Activated CD4-positive, alpha-beta T cell treated with anti-CD3 and anti-CD28 coated beads, Interleukin-2, amount 50 U/mL, for 16 hours (primary cell): ENCODE measurements at places on chromosomes 1 and 21.

GRCh38 chr1:27074175-27074780 is 61.6 kb upstream of the TENT5B start:
- no peak for DNase-seq

GRCh38 chr1:165147799-165148198 is 208.7 kb downstream of the LMX1A start:
- DNase-seq: no peak

DNA sequence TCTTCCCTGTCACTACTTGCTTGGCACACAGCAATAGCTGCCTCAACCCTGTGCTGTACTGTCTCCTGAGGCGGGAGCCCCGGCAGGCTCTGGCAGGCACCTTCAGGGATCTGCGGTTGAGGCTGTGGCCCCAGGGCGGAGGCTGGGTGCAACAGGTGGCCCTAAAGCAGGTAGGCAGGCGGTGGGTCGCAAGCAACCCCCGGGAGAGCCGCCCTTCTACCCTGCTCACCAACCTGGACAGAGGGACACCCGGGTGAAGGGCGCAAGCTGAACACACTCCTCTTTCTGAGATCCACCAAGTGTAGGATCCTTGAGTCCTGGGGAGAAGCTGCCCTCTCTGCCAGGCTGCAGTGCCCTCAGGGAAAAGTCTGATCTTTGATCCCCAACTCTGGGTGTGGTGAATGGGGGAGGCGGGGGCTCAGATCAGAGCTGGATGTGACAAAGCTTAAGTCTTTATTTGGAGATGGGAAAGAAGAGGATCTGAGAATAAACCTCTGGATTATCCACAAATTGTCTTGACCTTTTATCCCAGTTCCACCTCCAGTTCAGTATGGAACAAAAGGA is 1.2 kb downstream of the RXFP4 start:
- DNase-seq: no peak

DNA sequence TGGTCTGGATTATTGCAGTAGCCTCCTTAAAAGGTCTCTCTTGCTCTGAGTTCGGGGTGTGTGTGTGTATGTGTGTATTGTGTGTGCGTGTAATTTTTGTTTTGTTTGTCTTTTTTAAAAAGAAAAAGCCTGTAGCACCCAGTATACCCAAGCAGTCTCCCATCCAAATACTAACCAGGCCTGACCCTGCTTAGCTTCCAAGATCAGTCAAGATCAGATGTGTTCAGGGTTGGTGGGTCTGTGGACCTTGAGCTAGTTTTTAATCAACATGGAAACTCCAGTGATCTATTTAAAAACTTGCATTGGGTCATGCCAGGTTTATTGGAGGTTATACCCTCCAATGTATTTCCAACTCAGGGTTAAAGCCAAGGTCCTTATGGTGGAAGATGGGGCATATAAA is 40.3 kb downstream of the FNBP1L start:
- no peak for DNase-seq

DNA sequence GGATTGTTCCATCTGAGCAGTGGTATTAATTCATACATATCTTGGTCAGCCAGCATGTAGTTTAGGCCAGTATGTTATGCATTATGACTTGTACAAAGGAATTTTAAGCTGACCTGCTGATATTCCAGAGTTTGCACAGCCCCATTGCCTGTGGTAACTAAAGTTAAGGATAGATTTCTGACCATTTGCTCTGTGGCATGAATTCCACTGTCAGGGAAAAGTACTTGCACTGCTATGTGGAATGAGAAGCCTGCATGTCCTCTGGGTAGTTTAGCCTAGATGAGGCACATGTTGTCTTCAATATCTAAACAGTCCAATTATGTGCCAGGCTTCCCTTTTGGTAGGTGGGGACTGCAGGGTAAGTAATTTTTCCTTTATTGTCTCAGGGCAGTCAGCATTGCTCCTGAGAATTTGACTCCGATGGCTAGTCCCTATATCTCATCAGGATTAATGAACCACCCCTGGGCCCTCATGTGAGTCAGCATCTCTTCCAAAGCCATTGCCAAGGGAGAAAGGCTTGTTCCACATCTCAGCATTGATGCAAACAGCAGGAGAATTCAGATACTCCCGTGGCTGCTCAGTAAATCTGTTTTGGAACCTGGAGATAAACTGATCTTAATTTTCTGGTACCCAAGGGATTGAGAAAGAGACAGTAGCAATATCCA is 30.2 kb downstream of the NEK7 start:
- no peak for DNase-seq

- no peak for DNase-seq
Measured at GRCh38 chr1:52588535-52588934, 13.6 kb upstream of the GPX7 start.

GRCh38 chr21:41689289-41689583 is 77.6 kb downstream of the RIPK4 start:
- DNase-seq: no peak

DNA sequence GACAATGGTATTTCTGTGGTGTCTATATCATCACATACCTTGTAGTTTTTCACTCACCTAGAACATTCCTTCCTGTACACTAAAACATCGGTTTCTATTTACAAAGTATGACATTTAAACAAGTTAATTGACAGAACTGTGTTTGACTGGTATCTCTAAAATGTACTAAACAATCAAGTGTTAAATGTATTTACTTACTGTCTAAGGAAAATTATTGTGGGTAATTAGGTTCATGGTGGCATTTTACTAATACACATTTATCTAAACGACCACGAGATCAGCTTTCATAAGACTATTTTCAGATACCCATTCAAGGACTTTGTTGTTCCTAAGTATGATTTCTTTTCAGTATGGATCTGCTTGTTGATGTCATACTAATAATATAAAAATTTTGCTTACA is 115.2 kb downstream of the ADGRL2 start:
- DNase-seq: no peak

DNA sequence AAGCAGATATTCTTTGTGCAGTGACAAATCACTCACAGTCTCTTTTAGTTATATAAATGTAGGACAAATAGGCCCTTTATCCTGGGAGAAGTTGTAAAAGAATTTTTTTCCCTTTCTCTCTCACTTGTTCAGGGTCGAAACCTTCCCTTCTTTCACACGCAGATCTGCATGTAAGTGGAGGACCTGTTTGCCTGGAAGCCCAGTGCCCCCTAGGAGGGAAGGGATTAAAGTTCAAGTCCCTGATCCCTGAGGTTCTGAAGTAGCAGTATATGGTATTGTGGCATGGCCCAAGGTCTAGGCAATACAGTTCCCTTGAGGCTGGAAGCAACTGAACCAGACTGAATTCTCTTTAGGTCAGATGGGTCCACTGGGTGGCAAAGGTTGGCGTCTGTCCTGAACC is 48.6 kb upstream of the PTGFRN start:
- DNase-seq: no peak

GRCh38 chr1:207414606-207415108 is 39.5 kb upstream of the CR2 start:
- peak; percentile 59 for DNase-seq
